Stimulated activated CD4-positive, alpha-beta T cell treated with anti-CD3 and anti-CD28 coated beads, Interleukin-4, amount 100 ng/mL, for 24 hours (primary cell): ENCODE measurements at places on chromosomes 16 and 17.

DNA sequence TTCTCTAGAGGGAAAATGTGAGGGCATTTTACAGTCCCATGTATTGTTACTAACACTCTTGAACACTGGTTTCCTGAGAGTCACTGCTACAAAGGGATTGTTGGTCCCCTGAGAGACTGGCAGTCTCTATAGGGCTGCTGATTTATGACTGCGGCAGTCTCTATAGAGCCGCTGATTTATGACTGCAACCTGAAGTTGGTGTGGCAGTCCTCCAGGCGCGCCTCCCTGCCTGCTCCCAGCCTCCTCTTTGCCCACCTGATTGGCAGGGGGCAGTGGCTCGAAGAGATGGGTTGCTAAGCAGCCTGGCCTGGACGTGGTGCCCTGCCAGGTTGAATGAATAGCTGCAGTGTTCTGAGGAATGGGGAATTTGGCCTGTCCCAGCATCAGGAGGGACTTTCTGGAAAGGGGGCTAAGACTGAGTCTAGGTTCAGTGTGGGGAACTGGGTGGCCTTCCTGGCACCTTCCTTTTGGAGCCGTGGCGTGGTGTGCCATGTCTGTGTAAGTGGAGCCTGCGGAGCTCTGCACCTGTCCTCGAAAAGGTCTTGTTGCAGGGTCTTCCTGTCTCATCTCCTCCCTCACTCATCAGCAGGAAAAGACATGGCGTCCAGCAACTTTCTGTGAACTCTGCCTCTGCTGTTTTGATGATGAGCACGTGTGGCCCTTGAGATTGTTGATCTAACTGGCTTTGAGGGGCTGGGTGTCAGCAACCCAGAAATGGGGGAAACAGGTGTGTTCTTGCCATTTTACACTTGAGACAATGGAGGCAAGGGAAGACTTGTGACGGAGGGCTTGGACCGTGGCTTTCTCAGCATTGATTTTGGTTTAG is 24.9 kb downstream of the SAP30BP start:
- DNase-seq, result no peak

- DNase-seq, result peak; percentile 32
These were observed 7.9 kb upstream of the MT2A start for GRCh38 chr16:56600398-56600999.

DNA sequence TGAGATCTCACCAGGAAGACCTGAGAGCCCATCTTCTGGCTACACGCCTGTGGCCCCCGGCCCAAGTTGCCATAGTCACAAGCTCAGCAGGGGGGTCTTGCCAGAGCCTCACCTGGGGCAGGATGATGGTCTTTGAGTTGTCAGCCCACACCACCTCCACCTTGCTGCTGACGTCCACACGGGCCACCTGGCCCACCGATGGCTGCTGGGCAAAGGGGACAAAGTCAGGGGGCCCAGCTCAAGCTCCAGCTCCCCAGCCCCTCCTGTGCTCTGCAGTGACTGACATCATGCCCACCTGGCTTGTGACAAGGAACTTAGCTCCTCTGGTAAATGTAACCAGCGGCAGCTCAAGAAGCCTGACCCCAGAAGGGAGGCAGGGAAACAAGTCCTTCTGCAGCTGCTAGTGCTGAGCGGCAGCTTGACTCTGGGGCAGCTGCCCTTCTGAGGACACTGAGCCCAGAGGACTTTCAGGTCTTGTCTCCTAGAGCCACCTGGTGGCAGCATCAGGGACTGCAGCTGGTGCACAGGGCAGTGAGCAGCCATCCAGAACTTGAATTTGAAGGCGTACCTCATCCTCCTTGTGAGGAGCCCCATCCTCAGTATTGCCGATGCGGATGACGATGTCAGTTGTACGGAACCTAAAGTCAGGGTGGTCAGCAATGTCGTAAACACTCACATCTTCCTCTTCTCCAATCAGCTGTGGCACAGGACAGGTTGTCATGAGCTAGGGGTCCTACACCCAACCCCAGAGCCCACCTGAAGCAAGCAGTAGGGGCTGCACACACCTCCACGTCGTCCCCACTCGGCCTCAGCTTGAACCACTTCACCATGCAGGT is 13.5 kb downstream of the SPHK1 start:
- peak; percentile 87 for DNase-seq

GRCh38 chr17:73325527-73325842 is 13.7 kb upstream of the CDC42EP4 start:
- no peak for DNase-seq

DNA sequence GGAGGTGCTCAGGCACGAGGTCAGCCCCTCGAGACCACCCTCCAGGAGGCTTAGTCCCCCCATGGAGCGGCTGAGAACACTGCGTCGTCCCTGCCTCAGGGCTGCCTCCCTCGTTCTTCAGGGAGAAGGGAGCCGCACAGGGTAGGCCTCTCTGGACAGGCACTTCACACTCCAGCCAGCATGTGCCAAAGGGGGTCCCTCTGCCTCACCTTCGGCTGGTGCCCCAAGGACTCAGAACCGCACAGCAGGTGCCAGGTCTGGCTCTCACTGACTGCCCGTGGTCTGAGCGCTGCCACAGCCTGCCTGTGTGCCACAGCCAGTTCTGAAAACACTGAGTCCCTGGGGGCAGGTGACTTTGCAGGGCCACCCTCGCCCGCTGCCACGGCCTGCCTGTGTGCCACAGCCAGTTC is 7.1 kb downstream of the P2RX5 start:
- no peak for DNase-seq

DNA sequence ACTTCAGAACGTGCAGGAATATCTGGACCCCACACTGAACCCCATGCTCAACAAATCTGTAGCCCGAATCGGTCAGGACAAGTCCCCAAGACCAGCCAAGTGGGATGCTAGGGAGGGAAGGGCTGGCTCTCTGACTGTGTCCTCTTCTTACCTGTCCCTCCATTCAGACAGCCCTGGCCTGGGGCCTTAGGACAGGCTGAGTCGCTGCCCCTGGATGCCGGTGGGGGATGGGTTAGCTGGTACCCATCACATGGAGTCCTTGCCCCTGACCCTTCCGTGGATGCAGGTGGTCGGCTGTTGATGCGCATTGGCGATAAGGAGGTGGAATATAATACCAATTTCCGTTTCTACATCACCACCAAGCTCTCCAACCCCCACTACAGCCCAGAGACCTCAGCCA is 16.0 kb upstream of the KDM6B start:
- no peak for DNase-seq

- DNase-seq, result no peak
These were observed 110.8 kb downstream of the IRX3 start for GRCh38 chr16:54175552-54176375.

DNA sequence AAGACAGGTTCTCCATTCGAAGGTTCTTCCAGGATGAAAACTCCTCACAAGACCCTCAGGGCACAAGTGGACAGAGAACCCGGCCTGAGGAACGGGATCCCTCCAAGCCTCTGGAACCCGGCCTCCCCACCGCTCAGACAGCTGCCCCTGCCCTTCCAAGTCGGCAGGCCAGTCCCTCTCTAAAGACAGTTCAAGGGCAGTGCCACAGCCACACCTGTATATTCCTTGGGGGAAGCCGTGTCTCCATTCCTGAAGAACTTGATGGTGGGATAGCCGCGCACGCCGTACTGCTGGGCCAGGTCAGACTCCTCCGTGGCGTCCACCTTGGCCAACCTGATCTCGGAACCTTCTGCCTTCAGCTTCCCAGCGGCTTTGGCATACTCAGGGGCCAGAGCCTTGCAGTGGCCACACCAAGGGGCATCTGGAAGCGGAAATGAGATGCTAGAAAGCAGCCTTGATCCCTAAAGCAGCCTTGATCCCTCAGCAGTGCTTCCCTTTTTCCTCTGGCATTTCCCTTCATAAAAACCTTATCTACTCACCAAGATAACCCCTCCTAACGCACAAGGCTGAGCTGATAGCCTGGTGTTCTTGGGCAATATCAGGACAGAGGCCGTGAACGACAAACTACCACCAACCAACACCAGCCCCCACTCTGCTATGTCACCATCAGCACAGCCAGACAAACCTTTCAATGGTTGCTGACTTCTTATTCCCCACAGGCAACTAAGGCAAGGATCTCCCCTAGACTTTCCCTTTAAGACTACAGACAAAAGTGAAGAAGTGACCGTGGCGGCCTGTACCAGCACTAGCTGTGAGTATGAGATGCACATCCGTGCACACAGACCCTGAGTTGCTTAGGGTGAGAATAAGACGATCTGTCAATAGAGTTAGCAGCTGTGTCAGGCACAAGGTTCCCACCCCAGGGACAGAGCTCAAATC is 1.1 kb downstream of the P4HB start:
- DNase-seq, result no peak
